ENCODE measurements at places on chromosomes 5 and 9.

GRCh38 chr9:112601636-112602035 is 115.0 kb downstream of the KIAA1958 start:
- DNase-seq: no peak

DNA sequence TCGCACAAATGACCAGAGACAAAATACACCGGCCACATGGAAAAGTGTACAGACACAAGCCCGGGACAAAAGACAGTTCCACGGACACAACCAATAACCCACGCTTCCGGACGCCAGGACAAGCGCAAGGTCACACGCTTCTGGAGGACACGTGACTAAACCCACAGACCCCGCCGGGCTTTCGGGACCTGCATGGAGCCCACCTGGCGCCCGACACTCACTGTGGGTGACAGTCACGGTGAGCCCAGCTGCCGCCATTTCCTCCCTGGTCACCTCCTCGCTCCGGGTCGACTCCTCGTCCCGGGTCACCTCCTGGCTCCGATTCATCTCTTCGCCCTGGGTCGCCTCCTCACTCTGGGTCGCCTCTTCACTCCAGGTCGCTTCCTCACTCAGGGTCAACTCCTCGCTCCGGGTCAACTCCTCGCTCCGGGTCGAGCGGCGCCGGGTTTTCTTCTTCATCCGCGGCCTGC is 470 bp downstream of the BAG1 start:
- DNase-seq: no peak

- DNase-seq: no peak
Observed at GRCh38 chr5:20369518-20369885, 381.5 kb upstream of the CDH18 start.

GRCh38 chr5:9766581-9766980 is 136.4 kb upstream of the TAS2R1 start:
- DNase-seq: no peak

DNA sequence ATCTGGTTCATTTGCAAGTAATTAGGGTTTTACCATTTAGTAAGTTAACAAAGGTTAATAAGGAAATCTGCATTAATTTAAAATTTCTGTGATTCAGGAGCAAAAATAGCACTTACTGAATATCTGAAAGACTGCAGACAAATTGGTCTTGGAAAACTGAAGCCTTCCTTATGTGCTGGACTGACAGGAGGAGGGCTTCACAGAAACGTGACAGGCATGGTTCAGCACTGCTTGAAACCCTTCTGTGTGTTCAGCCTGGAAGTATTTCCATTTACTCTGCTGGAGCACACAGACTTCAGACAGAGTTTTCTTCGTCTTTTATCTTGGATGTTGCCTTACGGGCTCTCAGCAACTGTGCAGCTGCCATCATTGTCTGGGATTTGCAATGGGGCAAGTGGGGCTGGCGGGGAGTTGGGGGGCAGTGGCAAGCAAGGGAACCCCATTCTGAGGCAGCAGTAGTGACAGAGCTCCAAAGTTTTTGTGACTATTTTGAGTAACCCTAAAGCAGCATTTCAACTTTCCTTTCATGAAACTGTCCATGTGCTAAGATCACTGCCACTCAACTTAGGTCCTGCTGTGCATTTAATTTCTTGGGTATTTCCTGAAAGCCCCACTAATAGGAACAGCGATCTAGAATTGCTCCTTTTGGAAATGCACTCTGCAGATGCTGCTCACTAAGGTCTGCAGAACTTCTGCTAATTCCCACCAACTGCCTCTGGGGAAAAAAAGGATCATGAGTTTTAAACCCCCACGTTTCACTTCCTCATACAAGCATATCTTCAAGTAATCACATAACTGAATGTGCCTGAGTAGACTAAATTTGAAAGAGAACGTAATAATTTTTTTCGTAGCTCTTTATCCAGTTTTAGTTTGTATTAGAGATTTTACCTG is 56.6 kb downstream of the KCNN2 start:
- DNase-seq: no peak

DNA sequence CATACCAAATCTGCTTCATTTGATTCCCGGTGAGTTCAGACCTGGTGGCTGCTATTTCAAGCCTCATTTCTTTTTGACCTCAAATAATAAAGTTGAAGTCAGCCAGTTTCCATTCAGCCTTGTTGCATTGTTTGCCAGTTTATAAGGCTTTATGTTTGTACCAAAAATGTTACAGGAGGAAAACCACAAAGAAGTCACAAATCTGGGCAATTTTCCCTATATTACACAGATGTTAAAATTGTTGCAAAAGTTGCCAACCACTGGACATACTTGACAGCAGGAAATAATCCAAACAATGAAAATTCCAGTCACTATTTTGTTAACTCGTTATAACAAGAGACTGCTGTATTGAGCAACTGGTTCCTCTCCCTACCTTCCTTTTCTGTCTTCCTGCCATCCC is 1325.0 kb upstream of the DMAC1 start:
- no peak for DNase-seq

DNA sequence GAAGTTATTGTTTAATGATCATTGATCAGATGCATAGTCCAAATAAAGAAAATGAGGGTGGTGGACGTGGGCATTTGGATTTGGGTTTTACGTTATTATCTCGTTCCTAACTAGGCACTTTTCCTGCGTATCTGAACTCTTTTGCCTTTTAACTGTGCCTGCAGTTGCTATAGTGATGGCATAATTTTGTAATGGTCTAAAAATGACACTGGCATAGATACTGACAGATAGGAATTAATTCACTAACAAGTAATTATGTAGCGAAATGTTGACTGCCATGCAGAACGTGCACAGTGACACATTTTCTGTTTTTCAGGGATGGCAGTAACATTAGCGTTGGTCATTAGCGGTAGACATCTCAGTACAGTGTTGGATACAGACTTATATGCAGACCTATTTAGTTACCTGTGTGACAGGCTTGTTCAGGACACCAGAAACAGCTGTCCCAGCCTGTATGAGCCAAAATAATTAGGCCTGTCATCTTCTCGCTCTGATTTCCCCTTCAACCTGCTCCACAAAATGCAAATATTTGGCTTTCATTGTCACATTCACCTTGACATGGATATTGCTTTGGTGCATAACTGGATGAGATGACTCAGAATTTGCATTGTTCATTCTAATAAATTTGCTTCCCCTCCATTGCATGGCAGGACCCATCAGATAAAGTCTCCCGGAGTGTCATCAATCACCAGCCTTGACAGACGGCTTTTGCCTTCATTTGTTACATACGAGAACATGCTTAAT is 413.3 kb upstream of the IRX1 start:
- DNase-seq: no peak

DNA sequence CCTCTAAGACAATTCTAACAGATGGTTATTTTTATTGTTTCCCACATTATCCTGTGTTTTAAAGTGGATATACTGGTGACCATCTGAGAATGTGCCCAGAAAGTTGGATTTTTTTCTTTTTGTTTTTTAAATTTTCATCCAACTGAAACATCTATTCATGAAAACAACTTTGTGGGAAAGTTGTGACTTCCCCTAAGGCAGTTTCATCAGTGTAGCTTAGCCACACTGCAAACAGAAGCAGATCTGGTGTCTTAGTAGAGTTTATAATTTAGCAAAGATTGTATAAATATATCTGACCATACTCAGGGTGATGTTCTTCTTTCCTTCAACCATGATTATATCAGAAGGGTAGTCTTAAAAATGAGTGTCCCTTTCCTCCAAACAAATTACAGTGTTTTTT is 1241.3 kb downstream of the MAT2B start:
- DNase-seq: no peak

DNA sequence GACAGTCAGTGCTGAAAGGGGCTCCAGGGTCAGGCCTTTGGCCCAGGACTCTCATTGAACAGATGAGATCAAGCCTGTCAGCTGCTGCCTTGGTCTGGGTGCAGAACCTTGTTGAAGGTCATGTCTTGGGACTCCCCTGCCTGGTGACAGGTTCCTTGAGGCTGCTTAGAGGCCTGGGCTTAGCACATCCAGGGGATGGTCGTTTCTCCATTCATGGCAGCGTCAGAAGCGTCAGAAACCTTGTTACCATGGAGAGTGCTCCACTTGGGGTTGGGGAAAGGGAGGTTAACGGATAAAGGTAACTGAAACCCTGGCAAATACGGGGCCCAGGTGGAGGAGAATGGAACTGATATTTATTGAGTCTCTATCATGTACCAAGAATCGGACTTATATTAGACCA is 8.8 kb downstream of the ARPC5L start:
- no peak for DNase-seq

DNA sequence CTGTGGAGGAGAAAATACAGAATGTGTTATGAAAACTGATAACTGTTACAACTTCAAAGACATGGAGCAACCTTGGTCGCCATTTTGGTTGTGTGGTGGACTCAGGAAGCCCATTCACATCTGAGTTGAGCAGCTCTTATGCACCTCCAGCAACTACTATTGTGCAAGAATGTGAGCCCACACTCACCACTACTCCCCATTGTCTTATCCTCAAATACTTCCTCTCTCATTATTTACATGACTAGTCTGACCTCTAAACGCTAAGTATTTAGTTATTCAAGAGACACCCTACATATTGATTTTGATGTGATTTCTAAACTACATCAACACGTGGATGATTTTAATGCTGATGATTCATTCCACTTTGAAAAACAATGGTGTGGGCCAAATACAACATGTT is 516.6 kb upstream of the CLINT1 start:
- no peak for DNase-seq

DNA sequence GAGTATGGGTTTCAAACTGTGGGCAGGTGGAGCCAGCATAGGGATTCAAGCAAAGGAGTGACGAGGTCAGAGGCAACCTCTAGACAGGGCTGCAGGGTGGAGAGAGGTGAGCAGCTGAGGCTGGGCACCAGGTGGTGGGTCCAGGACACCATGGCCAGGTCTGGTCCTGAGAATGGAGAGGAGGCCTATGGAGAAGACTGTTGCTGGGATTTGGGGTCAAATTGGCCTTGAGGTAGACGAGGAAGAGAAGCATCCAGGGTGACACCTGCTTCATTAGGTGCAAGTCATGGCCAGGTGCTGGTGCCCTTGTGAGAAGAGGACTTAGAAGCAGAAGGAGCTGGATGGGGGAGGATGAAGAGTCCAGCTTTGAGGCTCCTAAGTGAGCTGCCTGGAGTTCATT is 99.6 kb downstream of the NSG2 start:
- DNase-seq: no peak

- no peak for DNase-seq
Observed at GRCh38 chr9:108836781-108837180, 19.0 kb downstream of the ACTL7B start.

GRCh38 chr5:172156541-172156994 is 31.5 kb downstream of the STK10 start:
- no peak for DNase-seq
